ENCODE measurements at places on chromosomes 3 and 15.
A peak's percentile ranks its signal among the peaks of the same experiment; 100 is the strongest.

DNA sequence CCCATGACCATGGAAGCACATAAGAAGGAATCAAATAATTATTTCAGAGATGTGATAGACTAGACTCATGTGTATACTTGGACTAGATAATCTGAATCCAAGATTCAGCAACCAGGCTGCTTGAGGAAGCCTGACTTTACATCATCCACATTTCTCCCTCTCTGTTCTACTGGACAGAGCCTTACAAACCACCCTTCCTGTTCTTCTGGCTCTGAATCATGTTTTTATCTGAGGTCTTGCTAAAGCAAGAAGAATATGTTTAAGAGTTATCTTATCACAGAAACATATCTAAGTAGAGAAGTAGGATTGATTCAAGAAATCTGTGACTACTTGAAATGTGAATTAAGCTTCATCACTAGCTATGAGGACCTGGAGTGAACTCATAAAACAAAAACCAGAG is 71.1 kb upstream of the SLC24A5 start:
- no peak for DNase-seq

DNA sequence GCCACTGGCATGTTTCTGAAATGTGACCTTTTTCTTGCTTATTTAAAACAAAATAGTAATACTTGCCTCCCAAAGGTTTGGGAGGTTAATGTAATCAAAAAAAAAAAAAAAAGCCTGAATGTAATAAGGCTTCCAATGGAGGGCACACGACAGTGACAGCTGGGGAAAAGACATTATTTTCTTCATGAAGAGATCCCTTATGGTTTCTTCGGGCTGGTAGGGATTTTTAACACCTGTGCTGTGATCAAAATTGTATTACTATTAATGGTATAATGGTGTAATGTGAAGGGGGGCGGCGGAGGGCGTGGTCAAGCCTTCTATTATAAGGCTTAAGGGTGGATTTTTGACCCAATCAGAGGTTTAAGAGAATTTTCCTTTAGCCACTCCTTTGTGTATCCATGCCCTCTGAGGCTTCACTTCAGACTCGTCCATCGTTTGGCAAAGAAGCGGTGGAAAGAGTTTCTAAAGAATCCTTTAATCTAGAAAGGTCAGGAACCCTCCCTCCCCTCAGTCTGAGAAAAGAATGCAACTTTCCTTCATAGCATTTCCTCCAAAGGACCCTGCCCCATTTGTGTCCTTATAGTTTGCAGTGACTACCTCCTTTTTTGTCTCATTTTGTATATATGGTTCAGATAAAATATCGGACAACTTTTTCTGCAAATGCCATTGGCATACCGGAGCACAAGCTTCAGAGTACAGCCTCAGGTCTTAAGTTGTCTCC is 89.5 kb upstream of the CHD2 start:
- DNase-seq = no peak

DNA sequence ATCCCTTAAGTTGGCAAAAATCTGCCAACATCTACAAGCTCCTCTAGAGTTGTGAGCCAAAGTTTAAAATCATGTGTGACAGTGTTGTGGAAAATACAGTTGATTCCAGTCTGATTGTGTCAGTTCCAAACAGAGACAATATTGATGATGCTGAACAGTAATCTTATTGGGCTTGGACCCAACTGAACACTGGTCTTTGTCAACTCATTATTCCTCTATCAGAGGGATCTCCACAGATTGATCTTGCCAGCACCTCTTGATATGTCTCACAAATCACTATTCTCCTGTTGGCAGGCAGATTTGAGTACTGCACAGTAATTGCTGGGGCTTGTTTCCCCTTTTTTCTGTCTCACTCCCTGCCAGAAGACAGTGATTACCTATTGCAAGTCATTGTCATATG is 326.6 kb upstream of the DPH6 start:
- DNase-seq = no peak

- no peak for DNase-seq
These were observed 120.7 kb upstream of the WNT5A start for GRCh38 chr3:55607844-55608243.

- no peak for DNase-seq
These were observed 125.4 kb upstream of the BFSP2 start for GRCh38 chr3:133274477-133274876.

DNA sequence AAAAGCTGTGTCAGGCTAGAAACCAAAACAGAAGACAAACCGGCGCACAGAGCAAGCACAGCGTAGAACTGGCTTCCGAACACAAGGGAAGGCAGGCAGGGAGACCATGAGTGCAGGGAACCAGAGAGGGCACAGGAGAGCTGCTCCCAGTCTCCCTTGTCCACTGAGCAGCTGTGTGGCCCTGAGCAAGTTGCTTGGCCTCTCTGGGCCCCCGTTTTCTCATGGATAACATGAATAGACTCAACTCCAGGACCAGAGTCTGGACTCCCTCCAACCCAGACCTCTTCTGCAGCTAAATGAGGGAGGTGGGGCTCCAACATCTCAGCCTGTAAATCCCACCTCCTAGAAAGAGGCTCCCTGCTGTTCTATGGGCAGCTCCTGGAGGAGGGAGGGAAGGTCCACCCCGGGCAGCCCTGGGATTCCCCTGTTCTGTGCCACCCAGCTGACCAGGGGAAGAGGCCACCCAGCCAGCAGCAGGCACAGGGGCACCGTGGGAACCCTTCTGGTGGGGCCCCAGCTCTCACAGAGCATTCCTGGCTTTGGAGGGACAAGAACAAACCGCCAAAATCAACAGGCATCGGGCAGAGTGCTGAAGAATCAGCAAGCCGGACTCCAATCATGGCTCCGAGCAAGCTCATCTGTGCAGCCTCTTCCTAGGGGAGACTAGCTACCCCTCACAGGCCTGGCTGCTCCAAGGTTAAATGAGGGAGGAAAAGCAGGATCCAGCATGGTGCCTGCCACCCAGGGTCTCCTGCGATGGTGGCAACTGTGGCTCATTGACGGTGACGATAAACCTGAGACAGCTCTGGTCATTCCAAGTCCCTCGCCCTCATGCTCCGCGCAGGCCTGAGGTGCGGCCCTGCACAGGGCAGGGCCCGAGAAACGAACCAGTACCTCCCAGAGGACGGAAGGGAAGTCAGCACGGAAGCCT is 15.1 kb downstream of the XXYLT1 start:
- DNase-seq = no peak

- peak; percentile 70 for DNase-seq
These were observed 93.9 kb downstream of the RBPMS2 start for GRCh38 chr15:64681424-64682024.

DNA sequence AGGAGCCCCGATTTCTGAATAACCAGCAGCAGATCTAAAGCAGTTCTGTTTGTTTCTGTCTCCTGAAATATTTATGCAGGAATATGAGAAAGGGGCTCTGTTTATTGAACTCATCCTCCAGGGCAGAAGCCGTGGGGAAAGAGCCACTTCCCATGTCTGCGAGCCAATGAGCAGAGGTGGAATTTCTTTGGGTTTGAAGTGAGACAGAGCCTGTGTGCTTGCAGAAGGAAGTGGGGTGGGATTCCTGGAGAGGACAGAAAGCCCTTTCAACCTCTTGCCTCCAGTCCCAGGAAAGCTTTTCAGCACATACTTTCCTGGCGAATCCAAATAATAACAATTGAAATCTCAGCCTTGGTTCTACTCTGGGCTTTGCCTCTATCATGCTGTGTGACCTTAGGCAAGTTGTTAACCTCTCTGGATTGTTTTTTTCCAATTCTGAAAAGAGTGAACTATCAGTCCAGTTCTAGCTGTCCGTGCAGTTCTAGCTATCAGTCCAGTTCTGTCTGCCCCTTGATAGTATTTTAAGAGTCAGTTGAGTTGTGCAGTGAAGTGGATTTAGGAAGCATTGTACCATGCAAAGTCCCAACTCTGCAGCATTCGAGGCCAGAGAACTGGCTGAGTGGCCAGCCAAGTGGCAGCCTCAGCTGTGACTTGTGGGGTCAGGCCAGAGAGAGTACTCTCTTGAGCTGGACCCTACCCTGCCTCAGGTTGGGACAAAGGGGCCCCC is 15.9 kb downstream of the CORO2B start:
- no peak for DNase-seq

- no peak for DNase-seq
These were observed 229.0 kb upstream of the TBL1XR1 start for GRCh38 chr3:177426106-177426877.

DNA sequence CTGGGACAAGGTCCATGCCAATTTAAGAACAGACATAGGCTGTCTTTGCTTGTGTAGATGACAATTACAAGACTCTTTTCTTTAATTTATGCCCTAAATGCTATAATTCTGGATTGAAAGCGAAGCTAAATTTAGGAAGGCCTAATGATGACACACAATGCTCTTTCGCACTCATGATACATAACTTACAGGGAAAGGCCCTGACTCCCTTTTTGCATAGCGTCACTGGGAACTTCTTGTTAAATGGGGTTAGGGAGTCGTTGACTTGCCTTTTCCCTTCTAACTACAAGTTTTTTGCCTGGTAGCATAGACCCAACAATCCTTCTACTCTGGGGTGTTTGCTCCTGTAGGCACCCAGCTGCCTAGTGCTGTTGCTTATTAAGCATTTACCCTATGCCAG is 329.5 kb upstream of the LRRFIP2 start:
- no peak for DNase-seq

- DNase-seq = no peak
These were observed 7.8 kb upstream of the CCR1 start for GRCh38 chr3:46215810-46216414.

DNA sequence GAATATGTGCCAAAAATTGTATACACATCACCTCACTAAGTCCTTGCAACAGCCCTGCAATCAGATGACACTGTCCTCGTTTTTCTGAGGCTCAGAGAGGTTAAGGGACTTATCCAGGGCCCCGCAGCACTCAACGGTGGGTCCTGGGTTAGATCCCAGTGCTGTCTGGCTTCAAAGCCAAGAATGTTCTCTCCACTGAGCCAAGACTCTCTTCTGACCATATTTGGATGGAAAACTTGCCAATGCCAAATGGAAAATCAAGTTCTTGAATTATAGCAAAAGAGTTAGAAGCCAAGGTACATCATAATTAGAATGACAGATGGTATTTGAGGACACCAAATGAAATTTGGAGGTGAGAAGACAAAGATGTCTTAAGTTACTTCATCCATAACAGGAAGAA is 75.9 kb downstream of the NCEH1 start:
- no peak for DNase-seq

- no peak for DNase-seq
These were observed 41.6 kb upstream of the TASOR start for GRCh38 chr3:56724676-56725075.

DNA sequence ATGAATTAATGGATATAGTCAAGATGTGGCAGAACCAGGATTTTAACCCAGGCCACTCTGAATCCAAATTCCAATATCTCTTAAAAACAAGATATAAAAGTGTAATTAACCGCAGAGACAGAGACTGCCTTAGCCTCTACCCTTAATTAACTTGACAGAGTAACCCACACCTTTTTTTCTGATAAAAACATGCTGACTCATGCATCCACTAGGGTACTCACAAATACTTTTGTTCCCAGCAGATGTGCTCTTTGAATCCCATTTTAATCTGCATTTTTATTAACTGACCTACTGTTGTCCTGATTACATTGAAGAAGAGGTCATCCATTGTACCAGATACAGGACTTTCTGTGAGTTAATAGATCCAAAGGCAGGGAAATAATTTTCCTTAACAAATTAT is 278.3 kb downstream of the CHL1 start:
- no peak for DNase-seq

DNA sequence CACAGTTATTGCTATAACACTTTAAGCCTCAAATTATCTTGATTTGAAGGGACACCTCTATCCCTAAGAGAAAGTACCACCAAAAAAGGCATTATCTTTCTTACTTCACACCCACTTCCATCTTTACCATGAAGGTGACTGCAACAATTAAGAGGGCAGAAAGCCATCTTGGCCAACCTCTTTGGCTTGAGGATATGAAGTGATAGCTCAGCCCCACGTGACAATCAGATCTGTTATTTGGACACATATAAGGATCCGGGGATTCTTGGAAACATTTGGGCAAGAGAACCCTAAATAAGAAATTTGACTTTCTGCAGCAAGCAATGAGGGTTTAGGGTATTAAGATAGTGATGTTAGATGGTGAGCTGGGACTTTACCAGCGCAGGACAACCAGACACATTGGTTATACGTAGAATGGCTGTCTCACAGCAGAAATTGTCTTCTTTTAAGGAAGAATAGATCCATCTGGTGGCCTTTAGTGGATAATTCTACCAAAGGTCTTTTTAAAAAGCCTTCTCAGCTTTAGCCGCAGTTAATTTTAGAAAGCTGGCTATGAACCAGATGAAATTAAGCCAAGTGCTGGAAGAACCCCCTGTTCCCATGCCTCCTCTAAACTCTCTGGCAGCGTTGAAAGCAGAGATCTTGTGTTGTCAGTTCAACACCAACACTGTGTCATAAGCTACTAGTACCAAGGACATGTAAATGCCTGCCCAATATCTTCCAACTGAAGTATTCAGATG is 12.3 kb downstream of the HCLS1 start:
- no peak for DNase-seq

DNA sequence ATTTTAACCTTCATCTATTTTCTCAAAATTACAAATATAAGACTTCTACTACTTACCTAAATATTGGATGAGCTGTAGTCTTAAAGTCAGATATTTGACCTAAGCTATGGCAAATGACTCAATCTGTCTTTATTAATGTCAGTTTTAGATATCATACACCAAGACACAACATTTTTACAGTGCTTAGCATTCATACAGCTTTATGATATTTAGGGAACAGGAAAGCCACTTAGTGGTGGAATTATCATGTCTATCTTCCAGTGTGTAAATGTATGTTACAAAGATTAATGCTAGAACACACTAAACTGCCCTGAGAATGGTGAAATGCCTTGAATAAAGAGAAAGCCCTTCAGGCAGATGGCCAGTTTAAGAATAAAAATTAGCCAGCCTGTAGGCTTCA is 135.0 kb downstream of the SPATA16 start:
- DNase-seq = no peak

- no peak for DNase-seq
These were observed 43.6 kb downstream of the C3orf20 start for GRCh38 chr3:14718539-14718938.

- DNase-seq = no peak
These were observed 360.4 kb upstream of the FRG2C start for GRCh38 chr3:75303741-75304140.

GRCh38 chr3:78875851-78876250 is 891.9 kb downstream of the ROBO1 start:
- no peak for DNase-seq

DNA sequence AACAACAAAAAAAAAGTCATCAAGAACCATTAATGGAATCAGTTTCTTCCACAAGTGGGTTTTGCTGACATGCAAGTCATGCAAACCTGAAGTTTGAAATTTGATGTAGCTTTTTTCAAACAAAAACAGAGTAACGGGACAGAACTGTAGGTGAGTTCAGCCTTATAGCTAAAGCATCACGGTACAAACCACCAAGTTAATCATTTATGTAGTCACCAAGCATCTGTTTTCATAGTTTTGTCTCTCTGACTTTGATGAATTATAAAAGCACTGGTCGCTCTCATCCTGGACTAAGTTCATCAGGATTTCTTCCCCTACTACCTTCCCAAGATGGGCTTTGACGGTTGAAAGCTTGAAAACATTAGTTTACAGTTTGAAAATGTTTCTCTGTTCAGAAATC is 117.0 kb upstream of the SAMMSON start:
- DNase-seq = no peak

- peak; percentile 96 for DNase-seq
These were observed 19.4 kb downstream of the RTP3 start for GRCh38 chr3:46517016-46517783.

GRCh38 chr15:57218826-57219576 is 157.3 kb upstream of the CGNL1 start:
- DNase-seq = peak; percentile 10

All from HT1080 (cell line).